Tibial nerve (tissue), 4 donors: ENCODE measurements at places on chromosomes 13 and 19.

DNA sequence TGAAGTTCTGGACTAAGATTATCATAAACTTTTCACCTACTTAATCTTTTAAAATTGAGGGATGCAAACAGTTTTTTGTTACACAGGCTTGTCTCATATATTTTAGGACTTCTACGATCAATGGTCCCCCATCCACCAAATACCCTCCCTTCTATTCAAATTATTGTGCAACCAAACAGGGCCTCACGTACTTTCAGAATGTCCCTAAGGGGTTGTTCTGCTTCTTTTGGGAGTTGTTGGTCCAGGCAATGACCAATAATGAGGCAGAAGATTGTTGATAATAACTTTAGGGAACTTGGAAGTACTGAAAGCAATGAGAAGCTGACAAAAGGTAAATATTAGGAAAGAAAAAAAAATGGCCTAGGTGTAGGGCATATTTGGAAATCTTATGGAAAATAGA is 2.9 kb downstream of the DNAJC15 start:
- no peak for DNase-seq

DNA sequence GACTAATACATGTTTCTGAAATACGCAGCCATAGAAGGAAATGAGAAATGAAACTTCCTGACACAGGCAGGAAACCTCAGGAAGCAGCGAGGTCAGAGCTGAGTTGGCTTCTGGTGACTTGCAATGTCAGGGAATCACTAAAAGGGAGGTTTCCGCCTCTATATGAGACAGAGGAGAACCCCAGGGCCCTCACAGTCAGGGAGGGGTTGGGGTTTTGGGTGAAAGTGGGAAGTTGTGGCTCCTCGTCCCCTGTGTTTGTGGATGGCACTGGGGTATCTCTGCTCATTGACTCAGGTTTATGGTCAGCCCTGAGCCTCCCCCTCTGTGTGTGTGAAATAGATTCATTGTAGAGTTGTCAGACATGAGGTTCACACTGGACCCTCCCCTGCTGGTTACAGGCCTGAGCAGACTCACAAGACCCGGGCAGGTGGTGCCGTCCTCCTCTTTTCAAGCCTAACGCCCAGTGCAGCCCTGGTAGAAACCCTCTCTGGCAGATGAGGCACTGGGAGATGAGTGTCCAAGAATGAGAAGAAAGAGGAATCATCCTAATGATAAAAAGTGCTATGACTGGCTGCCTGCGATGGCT is 5.5 kb upstream of the LILRA6 start:
- DNase-seq = no peak

DNA sequence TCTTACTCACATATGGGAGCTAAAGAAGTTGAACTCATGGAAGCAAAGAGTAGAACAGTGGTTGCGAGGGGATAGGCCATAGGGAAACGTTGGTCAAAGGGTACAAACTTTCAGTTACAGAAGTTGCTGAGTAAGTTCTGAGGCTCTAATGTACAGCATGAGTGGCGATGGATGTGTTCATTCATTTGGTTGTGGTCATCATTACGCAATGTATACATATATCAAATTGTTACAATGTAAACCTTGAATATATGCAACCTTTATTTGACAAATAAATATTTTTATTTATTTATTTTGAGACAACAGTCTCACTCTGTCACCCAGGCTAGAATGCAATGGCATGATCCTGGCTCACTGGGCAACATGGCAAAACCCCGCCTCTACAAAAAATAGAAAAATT is 38.7 kb downstream of the ZIC5 start:
- no peak for DNase-seq

GRCh38 chr13:112066624-112067004 is 335 bp upstream of the SOX1 start:
- no peak for DNase-seq

DNA sequence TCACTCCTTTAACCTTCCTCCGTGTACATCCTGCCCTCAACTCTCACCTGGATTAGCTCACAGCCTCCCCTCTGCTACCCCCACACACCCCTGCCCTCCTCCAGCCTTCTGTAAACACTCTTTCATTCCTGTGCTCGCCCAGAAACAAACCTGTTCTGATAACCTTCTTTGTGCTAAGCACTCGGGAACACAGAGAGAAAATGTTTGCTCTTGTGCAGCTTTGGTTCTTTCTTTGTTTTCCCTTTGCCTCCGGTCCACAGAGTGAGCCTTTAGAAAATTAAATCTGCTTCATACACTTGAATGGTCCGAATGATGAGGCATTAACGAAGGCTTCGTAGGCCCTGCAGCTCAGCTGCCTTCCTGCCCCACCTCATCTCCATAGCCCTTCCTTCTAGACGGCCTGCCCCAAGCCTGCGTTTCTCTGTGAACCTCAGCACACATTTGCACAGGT is 6.6 kb upstream of the ZDHHC20 start:
- no peak for DNase-seq

DNA sequence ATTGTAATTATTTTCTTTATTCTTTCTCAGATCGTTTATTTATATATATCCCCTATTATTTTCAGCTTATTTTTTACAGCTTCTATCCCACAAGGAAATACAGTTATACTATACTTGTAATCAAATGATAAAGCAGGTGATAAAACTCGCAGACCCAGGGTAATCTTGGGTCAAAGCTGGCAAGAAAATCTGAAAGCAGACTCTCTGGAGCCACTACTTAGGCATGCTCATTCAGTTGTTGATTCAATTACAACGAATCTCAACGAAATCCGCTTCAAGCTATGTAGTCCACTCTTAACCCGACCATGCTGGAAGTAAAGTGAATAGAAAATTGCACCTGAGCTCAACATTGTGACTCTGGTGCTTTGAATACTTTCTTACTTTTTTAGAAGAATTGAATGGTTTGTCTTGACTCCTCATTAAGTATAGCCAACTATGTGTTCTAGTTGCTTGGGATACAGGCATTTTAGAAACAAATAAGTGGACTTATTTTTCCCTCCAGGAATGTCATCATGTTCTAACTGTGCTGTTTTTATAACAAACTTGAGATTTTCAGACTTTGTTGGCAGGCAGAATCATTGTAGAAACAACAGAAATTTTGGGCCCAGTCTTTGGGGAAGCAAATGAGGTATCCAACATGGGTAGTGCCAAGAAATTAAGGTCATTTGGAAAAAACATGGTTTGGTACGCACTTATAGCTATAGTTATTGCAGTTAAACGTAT is 21.4 kb downstream of the ESD start:
- DNase-seq = no peak

GRCh38 chr19:48419158-48419920 is 25.9 kb downstream of the GRIN2D start:
- no peak for DNase-seq

DNA sequence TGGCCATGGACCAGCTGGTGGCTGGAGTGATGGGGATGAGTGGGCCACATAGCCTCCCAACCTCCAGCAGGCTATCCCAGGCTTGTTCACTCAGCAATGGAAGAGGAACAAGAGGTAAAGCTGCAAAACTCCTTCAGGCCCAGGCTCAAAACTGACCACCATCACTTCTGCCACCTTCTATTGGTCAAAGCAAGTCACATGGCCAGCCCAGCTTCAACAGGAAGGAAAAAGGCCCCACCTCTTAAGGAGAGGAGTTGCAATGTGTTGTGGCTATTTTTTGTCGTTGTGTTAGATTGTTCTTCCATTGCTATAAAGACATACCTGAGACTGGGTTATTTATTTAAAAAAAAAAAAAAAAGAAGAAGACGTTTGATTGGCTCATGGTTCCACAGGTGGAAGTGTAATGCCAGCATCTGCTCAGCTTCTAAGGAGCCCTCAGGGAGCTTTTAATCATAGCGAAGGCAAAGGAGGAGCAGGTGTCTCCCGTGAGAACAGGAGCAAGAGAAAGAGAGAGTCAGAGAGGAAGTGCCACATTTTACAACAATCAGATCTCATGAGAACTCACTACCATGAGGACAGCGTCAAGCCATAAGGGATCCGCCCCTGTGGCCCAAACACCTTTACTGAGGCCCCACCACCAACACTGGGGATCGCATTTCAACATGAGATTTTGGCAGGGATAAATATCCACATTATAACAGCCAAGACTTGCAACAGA is 5.4 kb downstream of the IGSF23 start:
- DNase-seq = no peak

GRCh38 chr19:29667387-29667783 is 2.1 kb downstream of the PLEKHF1 start:
- no peak for DNase-seq
